Metanephros (tissue), 2 donors: ENCODE measurements at places on chromosomes 6 and 20. TPM values are rescaled to one million over a fixed set of nuclear protein-coding genes. Genes with fewer than 3 reads are reported as not detected.

TFAP2C gene
- total RNA-seq = 1.2 TPM

C6orf132 gene
- total RNA-seq = 5.5 TPM

ZBP1 gene
- total RNA-seq = 0.23 TPM

HEY2 gene
- total RNA-seq = 3.9 TPM

RBM24 gene
- 48.2 TPM for total RNA-seq

UST gene
- total RNA-seq = 12.3 TPM

PLA2G7 gene
- 2.0 TPM for total RNA-seq

DOP1A gene
- total RNA-seq = 55.6 TPM

SLC22A1 gene
- total RNA-seq = 1.3 TPM

OSBPL2 gene
- total RNA-seq = 35.4 TPM

FAM120B gene
- 32.9 TPM for total RNA-seq

SEC23B gene
- total RNA-seq = 58.0 TPM

FKBP1C gene
- total RNA-seq = not detected

FAM209A gene
- not detected for total RNA-seq

SRF gene
- total RNA-seq = 25.5 TPM

C6orf52 gene
- 0.47 TPM for total RNA-seq

IL17F gene
- not detected for total RNA-seq

TRIM40 gene
- total RNA-seq = not detected

LPA gene
- 0.06 TPM for total RNA-seq

UBD gene
- total RNA-seq = 1.1 TPM

ARFGAP1 gene
- total RNA-seq = 66.3 TPM
